Activated T-cell treated with anti-CD3 and anti-CD28 coated beads for 24 hours (primary cell): ENCODE measurements at places on chromosomes 16 and 17.

GRCh38 chr17:30133197-30133596 is 16.6 kb downstream of the NSRP1 start:
- DNase-seq, result no peak

- DNase-seq, result no peak
These were observed 726 bp upstream of the SLC13A5 start for GRCh38 chr17:6713918-6714271.

DNA sequence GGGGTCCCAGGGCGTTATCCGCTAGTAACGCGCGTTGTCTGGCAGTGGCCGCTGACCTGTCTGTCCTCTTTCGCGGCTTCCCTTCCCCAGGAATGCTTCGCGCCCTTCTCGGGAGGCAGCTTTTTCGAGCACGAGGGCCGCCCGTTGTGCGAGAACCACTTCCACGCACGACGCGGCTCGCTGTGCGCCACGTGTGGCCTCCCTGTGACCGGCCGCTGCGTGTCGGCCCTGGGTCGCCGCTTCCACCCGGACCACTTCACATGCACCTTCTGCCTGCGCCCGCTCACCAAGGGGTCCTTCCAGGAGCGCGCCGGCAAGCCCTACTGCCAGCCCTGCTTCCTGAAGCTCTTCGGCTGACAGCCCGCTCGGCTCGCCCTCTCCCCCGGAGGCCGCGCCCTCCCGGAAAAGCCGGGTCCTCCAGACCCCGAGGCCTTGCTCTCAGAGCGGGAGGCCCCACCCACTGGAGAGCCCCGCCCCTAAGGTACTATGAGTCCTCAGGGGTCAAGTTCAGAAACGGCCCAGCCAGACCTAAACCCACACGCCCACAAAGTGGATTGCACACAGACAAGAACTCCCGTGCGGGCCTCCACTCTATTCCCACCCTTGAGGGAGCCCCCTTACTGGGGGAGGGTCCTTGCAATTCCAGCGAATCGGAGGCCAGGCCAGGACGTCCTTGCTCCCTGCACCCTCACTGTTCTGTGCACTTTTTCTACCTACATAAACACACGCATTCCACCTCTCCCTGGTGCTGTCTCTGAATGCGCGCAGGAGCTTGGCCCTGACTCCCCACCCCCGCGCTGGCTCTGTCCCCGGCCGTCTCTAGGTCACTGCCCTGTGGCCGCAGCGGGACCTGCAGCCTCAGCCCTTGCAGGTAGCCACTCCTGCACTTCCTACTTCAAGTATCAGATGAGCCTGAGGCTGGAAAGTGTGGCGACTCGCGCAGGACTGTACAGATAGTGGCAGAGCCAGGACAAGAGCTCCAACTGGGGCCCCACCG is 5.4 kb upstream of the SLC5A2 start:
- DNase-seq, result no peak

GRCh38 chr16:82045465-82045864 is 10.4 kb downstream of the HSD17B2 start:
- DNase-seq, result no peak

GRCh38 chr16:68070249-68070730 is 14.9 kb upstream of the NFATC3 start:
- DNase-seq, result no peak

GRCh38 chr17:46848534-46848933 is 2.8 kb upstream of the WNT9B start:
- no peak for DNase-seq
